ENCODE measurements at places on chromosomes 2 and 18.

DNA sequence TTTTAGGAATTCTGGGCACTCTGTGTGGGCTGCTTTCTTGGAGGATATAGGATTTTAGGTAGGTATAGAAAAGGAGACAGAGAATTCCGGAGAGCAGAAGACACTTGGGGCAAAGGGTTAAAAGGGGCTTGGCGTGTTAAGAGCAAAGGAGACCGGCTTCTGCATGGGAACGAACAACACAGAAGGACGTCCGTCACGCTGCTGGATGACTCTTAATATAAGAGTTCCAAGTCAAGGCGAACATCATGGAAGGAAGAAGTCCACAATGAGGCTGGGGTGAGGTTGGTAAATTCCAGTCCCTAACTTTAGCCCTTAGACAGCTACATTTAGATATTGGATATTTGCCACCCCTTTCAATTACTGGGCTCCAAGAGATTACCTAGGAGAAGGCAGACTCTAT lies 15.9 kb upstream of the SLC20A1 start:
- no peak for DNase-seq

GRCh38 chr18:37565101-37565976 lies at the start of gene CELF4:
CELF4 (minus strand) TSS chr18:37565798.
- no peak for DNase-seq

DNA sequence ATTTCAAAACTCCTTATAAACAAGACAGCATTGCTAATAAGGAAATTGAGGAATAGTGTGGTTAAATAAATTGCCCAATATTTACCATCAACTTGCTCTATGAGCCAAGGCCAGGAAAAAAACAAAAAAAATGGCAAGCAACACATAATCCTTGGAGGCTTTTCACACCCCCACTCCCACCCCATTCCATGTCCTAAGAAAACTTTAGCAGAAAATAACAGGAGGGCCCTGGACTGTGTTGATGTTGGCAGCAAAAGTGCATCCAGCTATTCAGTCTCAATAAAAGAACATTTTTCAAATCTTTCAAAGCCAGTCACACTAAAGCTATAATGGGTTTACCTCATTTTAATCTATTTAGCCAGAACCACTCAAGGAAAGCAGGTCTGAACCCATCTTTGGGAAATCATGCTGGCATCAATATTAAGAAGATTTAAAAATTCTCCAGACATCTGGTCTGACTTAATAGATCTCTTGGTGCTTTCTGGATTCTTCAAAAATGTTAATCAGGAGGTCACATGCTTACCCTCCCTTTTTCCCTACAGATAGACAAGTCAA lies 34.6 kb upstream of the STK17B start:
- no peak for DNase-seq

- no peak for DNase-seq
These were observed 57.9 kb downstream of the LPIN2 start for GRCh38 chr18:2954869-2955645.

Measured in psoas muscle (tissue), 8 donors.